ENCODE measurements at places on chromosomes 5 and 9. TPM values are rescaled to one million over a fixed set of nuclear protein-coding genes. Genes with fewer than 3 reads are reported as not detected.

SMIM32 gene
- total RNA-seq = not detected

TBCA gene
- 98.3 TPM for total RNA-seq

NANS gene
- total RNA-seq = 81.3 TPM

EIF4EBP3 gene
- 1.7 TPM for total RNA-seq

PCDHB7 gene
- 0.32 TPM for total RNA-seq

INSL4 gene
- total RNA-seq = not detected

ZNF483 gene
- 1.9 TPM for total RNA-seq

KIF12 gene
- not detected for total RNA-seq

DDX4 gene
- total RNA-seq = not detected

RNF183 gene
- total RNA-seq = not detected

DAPK1 gene
- total RNA-seq = 1.0 TPM

CDK7 gene
- 70.5 TPM for total RNA-seq

ISL1 gene
- not detected for total RNA-seq

SLC6A3 gene
- not detected for total RNA-seq

FCN1 gene
- total RNA-seq = not detected

DPYSL3 gene
- total RNA-seq = 115 TPM

TBC1D9B gene
- total RNA-seq = 39.6 TPM

BNC2 gene
- 28.8 TPM for total RNA-seq

OTULINL gene
- not detected for total RNA-seq

PCDHB6 gene
- total RNA-seq = 0.16 TPM

MSX2 gene
- 0.79 TPM for total RNA-seq

SH2D3C gene
- total RNA-seq = not detected

UBE2QL1 gene
- total RNA-seq = under 0.01 TPM

DOLK gene
- total RNA-seq = 28.4 TPM

CXCL14 gene
- total RNA-seq = not detected

EIF4E1B gene
- total RNA-seq = not detected

TRIP13 gene
- 4.1 TPM for total RNA-seq

UIMC1 gene
- 26.9 TPM for total RNA-seq

BAAT gene
- not detected for total RNA-seq

HAVCR1 gene
- total RNA-seq = not detected

PLEKHG4B gene
- under 0.01 TPM for total RNA-seq

SLC6A7 gene
- not detected for total RNA-seq

PCDHA1 gene
- under 0.01 TPM for total RNA-seq

ACTBL2 gene
- under 0.01 TPM for total RNA-seq

IL13 gene
- total RNA-seq = not detected

DNAH5 gene
- 0.47 TPM for total RNA-seq

ZFAND5 gene
- total RNA-seq = 53.9 TPM

ARHGEF37 gene
- 1.8 TPM for total RNA-seq

AK8 gene
- total RNA-seq = 0.47 TPM

HCN1 gene
- total RNA-seq = not detected

PLAC8L1 gene
- total RNA-seq = not detected

NUTM2F gene
- total RNA-seq = not detected

COL15A1 gene
- 1.1 TPM for total RNA-seq

UBLCP1 gene
- 11.2 TPM for total RNA-seq

PCA3 gene
- 0.26 TPM for total RNA-seq

PPP3R2 gene
- 0.09 TPM for total RNA-seq

DMXL1 gene
- total RNA-seq = 17.5 TPM

LOX gene
- total RNA-seq = 20.0 TPM

All from bronchial smooth muscle cell (primary cell).